ENCODE measurements at places on chromosomes 2 and 18.

- DNase-seq = no peak
These were observed 9.9 kb downstream of the EMILIN2 start for GRCh38 chr18:2856547-2857170.

DNA sequence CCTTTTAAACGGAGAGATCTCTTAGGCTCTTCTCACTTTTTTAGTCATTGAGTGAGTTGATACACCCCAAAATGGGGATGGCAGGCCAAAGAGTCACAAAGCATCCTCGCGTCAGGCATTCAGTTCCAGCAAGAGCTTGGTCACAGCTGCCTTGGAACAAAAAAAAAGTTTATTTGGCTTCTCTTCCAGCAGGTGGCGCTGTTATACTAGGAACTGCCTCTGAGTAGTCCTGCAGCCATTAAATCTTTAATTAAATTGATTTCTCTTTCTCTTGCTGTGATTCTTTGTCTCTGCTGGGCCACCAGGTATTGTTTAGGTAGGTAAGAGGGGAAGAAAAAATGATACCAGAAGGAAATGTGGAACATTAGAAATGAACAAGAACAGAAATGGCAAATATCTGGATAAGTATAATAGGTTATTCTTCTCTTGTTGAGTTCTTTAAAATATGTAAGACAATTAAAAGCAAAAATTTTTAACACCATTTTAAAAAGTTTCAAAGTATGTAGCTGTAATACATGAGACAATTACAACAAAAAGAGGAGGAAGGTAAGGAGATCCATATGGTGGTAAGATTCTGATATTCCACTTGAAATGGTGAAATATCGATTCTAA lies 175.1 kb downstream of the GALNT1 start:
- DNase-seq = peak; percentile 57

DNA sequence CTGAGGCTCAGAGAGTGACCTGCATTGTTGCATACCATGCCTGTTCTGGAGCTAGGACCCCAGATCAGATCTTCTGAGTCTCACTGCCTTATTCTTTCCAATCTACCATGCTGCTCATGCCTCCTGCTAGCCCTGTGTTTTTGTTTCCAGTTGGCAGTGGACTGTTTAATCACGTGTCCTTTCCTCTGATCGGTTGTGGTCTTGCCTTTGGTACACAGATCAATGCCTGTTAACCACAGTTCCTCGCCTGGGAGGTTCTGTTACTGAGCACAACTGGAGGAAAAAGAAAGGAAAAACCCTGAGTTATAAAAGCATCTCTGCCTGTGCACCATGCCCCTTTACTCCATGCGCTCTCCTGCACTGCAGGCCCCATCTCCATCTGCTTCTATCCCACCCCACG lies 329.1 kb downstream of the SETBP1 start:
- no peak for DNase-seq

GRCh38 chr18:63145851-63146555 lies 173.6 kb downstream of the BCL2 start:
- DNase-seq = no peak

DNA sequence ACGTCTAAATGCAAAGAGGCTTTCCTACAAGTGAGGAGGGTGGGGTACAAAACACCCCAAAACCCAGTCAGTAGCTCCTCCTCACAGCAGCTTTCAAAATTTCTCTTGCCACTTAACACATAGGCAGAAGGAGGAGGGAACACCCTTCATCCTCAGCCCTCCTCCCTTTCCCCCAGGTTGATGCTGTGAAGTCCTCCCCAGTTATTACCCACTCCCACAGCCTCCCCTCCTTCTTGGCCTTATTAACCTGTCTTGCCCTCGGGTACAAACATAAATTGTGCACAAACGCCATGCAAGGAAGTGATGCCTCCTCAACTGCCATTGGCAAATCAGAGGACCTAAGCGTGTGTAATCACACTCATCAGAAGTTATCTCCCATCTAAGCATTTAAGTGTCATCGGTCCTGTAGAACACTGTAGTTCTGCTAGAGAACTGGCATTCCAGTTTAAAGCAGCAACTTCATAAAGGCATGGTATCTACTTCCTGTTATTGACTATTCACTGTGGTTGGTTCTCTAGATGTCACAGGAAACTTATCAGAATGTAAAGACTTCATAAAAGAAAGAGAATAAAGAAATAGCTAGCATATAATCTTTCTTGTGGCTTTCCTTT lies at the start of gene DSC1:
DSC1 (minus strand) TSS at position 32 of the 611 bp plus-strand sequence. CDS start 262 bp downstream, outside the sequence.
- no peak for DNase-seq

Measured in NCI-H446 treated with DMSO at 0.1 percent for 48 hours (cell line).